ENCODE measurements at places on chromosomes 2 and 18. TPM values are rescaled to one million over a fixed set of nuclear protein-coding genes. Genes with fewer than 3 reads are reported as not detected.
A peak's percentile ranks its signal among the peaks of the same experiment; 100 is the strongest.

DNA sequence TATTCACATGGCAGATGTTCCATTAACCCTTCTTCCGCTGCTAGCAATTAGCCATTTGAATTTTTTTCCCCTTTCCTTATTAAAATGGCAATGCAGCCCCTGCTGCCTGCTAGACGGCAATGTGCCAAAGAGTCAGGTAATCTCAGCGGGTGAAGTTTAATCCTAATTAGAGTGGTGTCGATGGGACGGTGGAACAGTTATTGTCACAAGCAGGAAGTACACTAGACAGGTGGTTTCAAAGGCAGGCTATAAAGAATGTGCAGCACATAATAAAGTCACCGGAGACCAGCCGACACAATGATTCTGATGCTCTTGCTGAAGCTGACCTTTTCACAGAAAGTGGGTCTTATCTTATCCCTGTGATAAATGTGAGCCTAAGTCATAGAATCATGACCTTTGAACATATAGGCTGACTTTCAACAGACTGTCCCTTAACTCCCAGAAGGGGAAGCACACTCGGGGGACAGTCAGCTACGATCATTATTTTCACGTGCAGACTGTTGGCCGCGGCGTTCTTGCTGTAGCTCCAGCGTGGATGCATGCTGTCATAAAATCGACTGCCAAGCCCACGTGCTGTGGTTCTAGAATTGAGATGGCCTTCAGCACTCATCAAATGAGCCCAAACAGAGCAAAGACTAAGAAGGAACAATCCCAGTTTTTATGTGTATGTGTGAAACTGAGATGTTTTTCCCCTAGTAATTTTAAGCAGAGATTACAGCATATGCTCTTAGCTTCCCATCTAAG lies 926.2 kb upstream of the SOX11 start:
- DNase-seq = no peak

The PRKAG3 gene
- total RNA-seq = not detected

- DNase-seq = no peak
Measured at GRCh38 chr2:232981356-232981755, 31.7 kb downstream of the NGEF start.

The ERMN gene
- total RNA-seq = not detected

GRCh38 chr18:34357944-34358580 lies 133.3 kb upstream of the NOL4 start:
- no peak for DNase-seq

DNA sequence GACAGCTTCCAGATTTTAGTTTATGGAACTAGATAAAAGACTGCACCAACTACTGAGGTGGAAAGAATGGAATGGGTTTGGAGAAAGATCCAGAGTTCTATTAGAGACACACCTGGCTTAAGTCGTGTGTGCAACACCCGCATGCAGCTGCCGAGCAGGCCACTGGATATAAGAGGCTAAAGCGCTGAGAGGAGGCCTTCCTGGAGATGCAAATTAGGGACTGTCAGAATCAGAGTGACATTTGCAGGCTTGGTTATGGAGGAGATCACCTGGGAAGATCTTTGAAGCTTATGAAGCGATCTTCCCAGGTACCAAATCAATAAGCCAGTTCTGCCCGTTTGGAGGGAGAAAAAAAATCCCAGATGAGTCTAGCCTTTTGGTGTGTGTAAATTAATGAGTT lies 30.4 kb upstream of the KLHL29 start:
- DNase-seq = no peak

DNA sequence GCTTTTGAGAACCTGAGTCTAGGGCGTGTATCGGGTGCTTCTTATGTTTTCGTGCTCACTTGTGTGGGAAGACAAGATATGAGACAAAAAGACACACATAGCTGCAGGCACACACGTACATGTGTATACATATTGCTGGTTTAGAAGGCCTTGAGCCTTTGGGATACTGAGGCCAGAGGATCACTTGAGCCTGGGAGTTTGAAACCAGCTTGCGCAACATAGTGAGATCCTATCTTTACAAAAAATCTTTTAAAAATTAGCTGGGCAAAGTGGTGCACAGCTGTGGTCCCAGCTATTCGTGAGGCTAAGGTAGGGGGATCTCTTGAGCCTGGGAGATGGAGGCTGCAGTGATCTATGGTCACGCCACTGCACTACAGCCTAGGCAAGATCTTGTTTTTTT lies 18.8 kb upstream of the NEDD4L start:
- DNase-seq = no peak

DNA sequence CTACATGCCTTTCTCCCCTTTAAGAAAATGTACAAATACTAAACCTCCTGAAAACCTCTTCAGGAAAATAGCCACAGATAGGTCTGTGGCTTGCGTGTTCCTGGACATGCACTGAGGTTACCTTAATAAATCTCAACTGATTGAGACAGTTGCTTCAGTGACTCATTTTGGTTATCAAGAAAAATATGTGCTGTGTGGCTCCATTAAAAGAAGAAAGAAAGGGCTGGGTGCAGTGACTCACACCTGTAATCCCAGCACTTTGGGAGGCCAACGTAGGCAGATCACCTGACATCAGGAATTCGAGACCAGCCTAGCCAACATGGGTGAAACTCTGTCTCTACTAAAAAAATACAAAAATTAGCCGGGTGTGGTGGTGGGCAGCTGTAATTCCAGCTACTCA lies 27.1 kb downstream of the CREG2 start:
- DNase-seq = no peak

The CRYGC gene
- not detected for total RNA-seq

DNA sequence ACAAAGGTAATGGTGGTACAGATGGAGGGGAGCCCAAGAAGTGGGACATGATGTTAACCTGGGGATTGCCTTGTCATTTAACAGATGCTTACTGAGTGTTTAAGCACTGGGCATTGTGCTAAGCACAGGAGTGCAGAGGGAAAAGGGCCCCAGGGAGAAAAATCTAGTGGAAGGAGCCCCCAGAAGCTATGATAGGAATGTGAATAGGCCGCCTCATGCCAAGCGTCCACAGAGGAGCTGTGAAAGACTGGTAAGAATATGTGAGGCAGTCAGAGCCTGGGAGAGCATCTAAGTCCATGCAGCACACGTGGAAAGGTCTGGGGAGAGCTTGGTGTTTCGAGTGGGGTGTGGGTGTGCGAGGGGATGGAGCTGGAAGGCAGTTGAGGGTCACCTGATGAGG lies 5.5 kb downstream of the ZNF532 start:
- DNase-seq = no peak

GRCh38 chr2:196413821-196414274 lies 225.7 kb upstream of the CCDC150 start:
- DNase-seq = no peak

DNA sequence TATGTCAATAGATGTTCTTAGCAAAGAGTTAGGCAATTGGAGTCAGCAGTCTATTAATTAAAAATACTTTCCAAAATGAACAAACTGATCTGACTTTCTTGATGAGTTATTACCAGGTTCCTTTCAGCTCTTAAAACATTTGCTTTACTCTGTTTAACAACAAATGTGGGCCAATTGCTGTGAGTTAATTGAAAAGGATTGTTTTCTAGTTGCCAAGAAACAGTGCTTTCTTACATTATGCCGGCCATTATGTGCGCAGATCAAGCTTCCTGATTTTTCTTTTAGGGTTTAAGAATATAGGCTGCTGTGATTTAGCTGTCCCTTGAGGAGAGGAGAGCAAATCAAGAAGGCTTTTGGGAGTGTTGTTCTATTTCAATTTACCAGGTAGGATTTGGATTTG lies 50.5 kb upstream of the ITPRID2 start:
- DNase-seq = no peak

GRCh38 chr2:21008790-21009661 lies 34.8 kb downstream of the APOB start:
- DNase-seq = no peak

The ACMSD gene
- not detected for total RNA-seq

DNA sequence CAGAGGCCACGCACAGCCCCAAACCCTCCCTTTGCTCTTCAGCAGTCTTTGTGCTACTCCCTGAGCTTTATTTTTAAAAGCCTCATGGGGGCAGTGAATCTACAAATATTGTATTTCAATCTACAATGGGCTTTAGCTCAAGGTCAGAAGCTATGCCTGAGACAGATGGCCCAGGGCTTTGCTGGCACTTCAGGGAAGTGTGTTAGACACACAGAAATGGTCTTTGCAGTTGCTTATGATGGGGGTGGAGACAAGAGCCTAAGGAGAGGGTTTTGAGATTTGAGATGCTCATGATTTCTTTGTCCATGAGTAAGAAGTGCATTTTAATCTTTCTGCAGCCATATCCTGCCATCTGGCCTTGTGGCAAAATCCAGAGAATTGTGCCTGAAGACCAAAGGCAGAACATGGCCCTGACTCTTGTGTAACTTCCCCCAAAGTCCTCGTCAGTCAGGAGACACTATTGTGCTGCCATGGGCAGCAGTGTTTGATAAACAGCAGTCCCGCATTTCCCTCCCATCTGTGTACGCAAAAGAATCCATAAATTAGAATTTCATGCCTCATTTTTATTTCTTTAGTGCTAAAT lies 92.6 kb downstream of the VAPA start:
- peak; percentile 44 for DNase-seq

GRCh38 chr18:63177259-63177658 lies 142.3 kb downstream of the BCL2 start:
- DNase-seq = no peak

GRCh38 chr2:45726188-45726587 lies 74.7 kb downstream of the PRKCE start:
- DNase-seq = no peak

GRCh38 chr2:81290846-81291245 lies 986.3 kb upstream of the LRRTM1 start:
- DNase-seq = no peak

The ABCB11 gene
- not detected for total RNA-seq

DNA sequence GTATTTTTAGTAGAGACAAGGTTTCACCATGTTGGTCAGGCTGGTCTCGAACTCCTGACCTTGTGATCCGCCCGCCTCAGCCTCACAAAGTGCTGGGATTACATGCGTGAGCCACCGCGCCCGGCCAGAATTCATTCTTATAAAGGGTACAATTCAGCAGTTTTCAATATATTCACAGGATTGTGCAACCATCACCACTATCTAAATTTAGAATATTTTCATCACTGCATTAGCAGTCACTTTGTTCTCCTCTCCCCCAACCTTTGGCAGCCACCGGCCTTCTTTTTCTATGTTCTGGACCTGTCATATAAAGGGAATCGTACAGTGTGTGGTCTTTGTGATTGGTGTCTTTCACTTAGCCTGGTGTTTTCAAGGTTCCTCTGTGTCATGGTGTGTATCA lies 40.7 kb downstream of the TCF7L1 start:
- DNase-seq = no peak

The SLC30A3 gene
- total RNA-seq = not detected

The CPS1 gene
- 6.3 TPM for total RNA-seq

DNA sequence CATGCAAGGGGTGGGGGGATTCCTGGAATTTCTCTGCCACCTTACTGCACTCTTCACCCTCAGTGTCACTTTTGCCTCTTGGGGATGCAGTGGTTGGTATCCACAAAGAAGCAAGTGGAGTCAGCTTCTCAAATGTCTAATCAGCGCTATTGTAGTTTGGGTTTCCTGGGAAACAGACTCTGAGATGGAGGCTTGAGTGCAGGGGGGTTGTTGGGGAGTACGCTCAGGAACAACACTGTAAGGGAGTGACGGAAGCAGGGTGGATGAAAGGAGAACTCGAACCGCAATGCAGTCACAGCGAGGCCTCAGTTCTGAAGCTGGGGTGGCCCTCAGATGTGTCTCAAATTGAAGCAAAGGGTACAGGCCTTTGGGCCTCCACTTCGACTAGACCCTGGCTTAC lies 73.6 kb upstream of the EPC2 start:
- DNase-seq = no peak
